ENCODE measurements at places on chromosomes 4 and X. TPM values are rescaled to one million over a fixed set of nuclear protein-coding genes. Genes with fewer than 3 reads are reported as not detected.

The CCDC149 gene
- total RNA-seq, result not detected

- ATAC-seq, result peak; percentile 3
Measured at GRCh38 chrX:2697306-2697705, 6.2 kb downstream of the CD99 start.

- ATAC-seq, result no peak
Measured at GRCh38 chr4:173448103-173448502, 49.2 kb upstream of the SCRG1 start.

GRCh38 chrX:44157858-44158257 is 184.7 kb upstream of the NDP start:
- ATAC-seq, result no peak

- no peak for ATAC-seq
Measured at GRCh38 chr4:145545538-145546174, 64.0 kb downstream of the SMAD1 start.

DNA sequence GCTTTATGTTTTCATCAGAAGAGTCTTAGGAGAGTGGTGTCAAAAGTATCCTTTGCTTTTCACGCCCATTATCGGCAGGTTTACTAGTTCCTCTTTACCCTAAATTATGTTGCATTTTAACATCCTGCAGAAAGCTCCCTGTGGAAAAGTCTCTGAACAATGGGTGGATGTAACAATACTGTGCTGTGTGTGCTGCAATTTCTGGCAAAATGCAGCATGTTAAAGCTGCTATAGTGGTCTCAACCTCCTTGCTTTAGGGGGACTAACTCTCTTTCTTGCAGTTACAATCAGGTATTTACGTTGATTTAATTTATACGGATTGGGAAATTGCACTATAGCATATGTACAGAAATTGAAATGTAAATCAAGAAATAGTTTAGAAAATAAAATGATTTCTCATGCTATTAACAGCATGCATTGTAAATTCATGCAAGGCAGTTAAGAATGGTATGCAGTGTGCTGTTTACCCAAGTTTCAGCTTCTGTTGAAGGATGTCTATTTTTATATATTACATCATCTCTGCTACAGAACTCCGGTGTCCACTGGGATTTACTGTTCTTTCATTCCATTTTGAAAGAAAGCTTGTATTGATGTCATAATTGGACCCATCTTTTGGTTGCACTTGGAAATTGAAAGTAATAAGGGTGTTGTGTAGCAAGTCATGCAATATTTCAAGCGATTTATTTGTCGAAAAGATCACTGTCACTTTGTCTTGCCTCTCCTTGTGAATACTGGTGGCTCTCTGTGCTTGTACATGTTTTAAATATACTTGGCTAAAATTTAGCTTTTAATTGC is 145.7 kb downstream of the RAPGEF2 start:
- ATAC-seq, result no peak

Measured in activated T-helper 17 cell treated with anti-CD3 and anti-CD28 coated beads, Interleukin-2, amount 50 U/mL, for 72 hours (primary cell).